Amniotic epithelial cell (primary cell): ENCODE measurements at places on chromosomes 12 and 14.

- DNase-seq: no peak
Observed at GRCh38 chr12:116714175-116714574, 23.7 kb downstream of the SPRING1 start.

- peak; percentile 97 for DNase-seq
Observed at GRCh38 chr12:58487678-58488161, 432.6 kb downstream of the LRIG3 start.

DNA sequence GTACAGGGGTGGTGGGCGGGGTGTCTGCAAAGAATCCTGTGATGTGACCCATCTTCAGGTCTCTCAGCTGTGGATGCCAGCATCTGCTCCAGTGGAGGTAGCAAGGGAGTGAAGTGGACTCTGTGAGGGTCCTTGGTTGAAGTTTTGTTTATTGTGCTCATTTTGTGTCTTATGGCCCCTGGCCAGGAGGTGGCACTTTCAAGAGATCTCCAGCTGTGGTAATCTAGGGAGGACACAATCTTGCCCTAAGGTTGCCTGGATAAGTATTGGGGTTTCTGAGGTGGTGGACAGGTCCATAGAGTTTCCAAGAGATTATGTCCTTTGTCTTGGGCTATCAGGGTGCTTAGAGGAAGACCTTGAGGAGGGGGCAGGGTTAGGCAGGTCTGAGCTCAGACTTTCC is 260.7 kb downstream of the CCDC59 start:
- DNase-seq: no peak

- no peak for DNase-seq
Observed at GRCh38 chr12:98453070-98453469, 62.3 kb upstream of the TMPO start.

GRCh38 chr12:68263366-68263765 is 10.0 kb upstream of the IL22 start:
- peak; percentile 94 for DNase-seq

DNA sequence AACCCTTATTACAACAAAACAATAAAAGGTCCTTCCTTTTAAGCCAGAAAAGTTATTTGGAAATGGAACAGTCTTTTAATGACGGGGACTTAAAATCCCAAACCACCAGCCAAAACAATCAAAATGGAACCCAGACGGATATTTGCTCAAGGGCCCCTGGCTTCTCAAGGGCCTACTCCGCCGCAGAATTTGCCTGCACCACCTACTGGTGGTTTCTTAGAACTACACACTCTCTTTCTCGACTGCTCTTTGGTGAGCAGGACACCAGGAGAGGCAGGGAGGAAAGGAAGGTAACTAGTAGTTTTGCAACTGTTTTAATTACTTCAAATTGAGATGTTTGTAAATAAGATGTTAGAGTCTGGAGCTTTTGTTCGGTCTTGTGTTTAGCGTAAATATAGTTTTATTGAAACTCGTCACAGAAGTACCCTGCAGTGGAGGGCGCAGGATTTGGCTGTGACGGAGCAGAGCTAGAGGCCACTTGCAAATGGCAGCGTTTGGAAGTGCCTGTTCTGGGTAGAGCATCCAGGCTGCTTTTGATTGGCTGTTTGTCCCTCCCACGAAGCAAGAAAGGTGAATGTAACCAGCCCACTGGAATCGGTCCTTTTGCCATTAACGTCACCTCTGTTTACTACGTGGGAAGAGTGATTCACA is 238.5 kb downstream of the CACNA1C start:
- peak; percentile 51 for DNase-seq

DNA sequence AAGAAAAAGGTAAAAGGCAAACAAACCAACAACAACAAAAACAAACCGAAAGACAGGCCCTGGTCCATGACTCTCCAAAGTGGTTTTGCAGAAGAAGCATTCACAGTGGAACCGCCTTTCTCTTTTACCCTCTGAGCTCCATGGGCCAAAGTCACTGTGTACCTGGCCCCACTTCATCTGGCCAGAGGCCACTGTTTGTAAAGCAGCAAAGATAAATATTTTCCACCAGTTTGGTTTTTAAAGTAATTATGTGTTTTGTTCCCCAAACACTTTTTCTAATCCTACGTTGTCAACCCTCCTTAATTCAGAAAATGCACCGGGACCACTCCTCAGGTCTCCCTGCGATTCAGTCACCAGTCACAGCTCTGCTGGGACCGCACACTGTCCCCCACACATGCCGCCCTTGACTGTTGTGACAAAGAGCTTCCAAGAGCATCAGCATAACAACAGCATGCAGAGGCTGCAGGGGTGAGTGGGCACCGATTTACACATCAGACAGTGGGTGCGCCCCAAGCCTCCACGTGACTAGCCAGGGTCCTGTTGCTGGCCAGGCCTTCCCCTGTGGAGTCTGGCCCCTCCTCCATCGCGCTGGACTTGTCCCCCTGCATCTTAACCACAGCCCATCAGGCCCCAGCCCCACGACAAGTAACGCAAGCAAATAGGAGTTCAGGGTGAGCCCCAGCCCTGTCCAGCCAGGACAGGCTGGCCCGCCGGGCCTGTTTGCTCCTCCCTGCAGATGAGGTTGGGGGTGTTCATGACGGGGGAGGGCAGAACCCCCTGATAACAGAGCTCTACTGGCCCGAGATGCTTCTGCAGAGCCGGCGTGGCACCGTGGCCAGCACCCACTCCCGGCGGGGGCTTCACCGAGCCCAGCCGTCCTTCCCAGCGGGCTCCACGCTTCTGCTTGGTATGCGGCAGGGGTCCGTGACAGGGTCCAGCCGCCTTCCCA is 65.2 kb upstream of the DIO3 start:
- no peak for DNase-seq

DNA sequence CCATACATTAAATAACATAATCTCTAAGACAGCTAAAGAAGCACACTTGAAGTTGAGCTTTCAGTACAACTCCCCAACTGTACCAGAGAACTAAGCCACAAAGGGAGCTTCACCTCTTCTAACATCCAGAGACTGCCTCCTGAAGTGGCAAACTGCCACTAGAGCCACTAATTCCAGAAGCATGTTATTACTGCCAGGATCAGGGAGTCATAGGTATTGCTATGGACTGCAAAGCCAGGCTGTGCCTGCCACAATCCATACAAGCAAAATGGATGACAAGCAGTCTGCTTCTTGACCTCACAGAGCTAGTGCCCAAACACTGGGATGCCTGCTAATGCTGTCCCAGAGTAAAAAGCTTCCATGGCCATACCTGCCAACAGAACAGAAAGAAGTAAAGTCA is 160.1 kb downstream of the STXBP6 start:
- DNase-seq: no peak

GRCh38 chr12:19846574-19846973 is 407.3 kb downstream of the AEBP2 start:
- DNase-seq: peak; percentile 93

- DNase-seq: no peak
Observed at GRCh38 chr14:67776653-67777322, 39.6 kb downstream of the ZFYVE26 start.

DNA sequence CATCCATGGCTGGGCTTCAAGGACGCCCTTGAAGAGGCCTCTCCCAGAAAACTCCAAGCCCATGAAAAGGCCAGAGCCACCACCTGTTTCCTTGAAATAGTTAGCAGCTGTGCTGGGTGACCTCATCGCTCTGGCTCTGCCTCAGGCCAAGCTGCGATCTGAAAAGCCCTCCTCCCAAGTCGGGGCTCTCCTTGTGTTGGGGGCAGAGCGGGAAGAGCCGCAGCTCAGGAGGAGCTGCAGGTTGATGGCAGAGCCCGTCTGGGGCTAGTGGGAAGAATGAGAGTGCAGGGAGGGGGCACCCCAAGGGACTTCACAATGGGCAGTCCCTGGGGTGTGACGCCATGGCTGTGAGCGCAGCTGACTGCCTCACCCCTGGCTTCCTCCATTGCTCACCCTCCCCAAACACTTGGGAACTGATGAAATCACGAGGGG is 50.0 kb upstream of the STON2 start:
- DNase-seq: no peak

DNA sequence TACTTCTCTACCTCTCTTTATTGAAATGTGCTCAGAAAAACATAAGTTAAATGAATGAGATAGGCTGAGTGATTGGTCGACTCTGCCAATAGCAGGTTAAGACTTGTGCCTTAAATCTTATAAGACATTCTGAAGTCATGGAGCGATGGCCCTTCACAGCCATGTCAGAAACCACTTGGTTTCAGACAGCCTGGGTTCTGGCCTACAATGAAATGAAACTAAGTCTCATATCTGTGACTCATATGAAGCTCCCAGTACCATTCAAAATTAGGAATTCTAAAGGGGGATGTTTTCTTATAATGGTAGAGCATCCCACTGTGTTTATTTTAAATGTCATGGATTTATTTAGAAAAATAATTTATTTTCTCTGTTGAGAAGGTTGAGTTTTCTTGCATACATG is 42.6 kb downstream of the PLXNC1 start:
- no peak for DNase-seq

DNA sequence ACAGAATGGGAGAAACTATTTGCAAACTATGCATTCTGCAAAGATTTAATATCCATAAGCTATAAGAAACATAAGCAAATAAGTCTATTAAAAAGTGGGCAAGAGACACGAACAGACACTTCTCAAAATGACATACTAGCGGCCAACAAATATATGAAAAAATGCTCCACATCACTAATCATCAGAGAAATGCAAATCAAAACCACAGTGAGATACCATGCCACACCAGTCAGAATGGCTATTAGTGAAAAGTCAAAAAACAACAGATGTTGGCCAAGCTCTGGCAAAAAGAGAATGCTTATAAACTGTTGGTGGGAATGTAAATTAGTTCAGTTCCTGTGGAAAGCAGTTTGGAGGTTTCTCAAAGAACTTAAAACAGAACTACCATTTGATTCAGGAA is 121.3 kb downstream of the KCNMB4 start:
- DNase-seq: no peak

GRCh38 chr14:101223561-101224162 is 320.1 kb upstream of the RTL1 start:
- no peak for DNase-seq

DNA sequence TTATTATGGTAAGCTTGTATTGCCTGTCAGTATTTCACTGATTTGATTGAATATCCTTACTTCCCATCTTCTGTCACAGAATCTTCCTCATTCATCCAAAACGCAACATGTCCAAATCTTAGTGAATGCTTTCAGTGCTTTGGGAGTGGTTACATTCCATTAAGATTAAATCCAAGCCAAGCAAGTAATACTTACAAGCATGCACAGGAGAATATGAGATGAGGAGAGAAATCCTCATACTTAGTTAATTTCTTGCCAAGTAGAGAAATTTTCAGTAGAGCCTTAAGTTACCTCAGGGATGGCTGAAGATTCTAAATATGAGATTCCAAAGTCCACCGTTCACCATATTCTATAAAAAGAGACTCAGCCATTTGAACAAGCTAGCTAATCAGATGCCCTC is 316.0 kb downstream of the RAD51B start:
- DNase-seq: peak; percentile 32

DNA sequence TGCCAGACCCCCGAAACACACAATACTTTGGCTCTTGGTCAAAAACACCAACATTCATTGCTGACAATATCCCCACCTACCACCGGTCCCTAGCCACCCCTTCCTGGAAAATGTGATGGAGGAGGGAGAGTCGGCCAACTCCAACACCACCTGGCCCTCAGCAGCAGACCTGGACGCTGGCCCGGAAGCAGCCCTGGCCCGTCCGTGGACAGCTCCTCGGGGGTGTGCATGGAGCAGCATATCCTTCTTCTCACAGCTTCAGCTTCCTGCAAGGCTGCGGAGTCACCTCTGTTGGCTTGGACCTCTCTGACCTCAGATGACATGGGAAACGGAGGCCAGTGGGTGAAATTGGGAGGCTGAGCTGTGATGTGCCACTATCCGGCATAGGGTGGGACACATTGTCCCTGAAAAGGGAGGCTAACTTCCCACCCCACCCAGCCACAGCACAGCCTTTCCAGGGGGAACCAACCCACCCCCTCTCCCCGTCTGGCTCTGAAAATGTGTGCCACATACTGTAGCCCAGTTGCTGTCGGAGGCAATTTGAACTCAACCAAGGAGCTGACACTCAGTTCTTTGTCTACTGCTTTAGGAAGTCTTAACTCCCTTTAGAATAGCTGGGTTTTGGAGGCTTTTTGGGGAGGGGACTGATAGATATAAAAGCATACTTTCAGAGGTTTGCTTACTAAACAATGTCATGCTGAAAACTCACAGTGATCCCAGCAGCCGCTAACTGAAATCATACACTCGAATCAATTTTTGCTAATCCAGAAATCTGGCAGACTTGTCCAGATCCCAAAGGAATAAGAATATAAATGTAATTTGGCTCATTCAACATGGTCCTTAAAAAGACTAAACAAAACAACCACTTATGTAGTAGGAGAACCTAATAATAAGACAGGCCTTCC is 43.1 kb upstream of the LTA4H start:
- DNase-seq: no peak

DNA sequence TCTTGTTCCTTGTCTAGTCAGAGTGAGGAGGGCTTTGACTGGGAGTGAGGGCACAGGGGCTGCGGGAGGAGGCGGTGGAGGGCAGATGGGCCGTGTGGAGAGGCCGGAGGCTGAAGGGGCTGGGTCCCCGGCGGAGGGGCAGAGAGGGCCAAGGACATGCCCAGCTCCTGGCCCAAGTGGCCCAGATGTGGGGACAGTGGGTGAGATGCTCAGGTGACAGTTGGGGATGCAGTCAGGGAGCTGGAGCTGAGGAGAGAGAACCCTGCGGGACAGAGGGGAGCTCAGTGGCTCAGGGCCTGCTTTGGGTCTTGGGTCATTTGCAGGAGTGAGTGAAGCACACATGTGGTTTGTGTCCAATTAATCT is 26.5 kb upstream of the PLD4 start:
- no peak for DNase-seq

DNA sequence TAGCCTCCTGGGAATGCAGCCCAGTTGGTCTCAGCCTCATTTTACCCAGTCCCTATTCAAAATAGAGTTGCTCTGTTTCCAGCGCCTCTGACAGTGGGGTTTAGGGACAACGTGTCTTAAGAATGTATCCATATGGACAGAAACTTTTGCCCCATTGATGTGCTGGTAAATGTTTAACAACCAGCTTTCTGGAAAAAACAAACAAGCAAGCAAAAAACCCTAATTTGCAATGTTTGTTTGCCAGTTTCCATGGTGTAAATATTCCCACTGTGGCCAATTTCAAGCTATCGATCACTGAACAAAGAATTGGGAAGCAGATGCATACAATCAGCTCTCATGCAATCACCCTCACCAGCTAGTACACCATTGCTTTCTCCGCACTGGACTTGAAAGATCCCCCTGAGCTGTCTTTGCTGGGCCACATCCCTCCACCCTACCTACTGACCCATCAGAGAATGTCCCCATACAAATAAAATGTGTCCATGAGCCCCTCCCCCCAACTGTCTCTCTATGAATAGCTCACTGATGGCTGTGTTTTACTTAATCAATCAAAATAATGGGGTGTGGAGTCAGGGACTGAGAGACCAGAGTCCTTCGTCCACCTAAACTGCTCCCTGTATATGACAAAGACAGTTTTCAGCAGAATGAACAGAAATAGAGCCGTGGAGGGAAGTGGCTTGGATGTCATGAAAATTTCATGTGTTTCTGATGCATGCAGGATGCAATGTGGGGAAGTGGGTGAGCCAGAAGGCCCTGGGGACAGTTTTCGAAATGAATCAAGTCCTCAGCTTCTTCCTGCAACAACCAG is 40.8 kb downstream of the CCDC60 start:
- no peak for DNase-seq
